ENCODE measurements at places on chromosomes 5 and 9.

DNA sequence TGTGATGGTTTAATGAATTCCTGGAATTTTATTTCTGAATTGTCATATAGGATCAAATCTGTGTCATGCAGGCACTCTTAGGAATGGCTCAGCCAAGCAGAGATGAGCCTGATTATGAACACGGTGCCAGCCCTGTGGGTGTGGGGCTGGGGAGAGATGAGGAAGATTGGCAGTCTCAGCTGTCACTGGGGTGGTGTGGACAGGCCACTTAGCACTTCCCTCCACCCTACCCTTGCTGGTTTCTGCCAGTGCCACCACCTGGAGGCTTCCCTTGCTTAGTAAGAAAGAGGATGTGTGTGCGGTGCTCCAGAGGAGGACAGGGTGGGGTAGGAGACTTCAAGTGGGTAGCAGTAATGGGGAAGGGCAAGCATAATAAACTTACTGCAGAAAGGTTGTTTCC, 226.6 kb downstream of the CD180 start:
- no peak for DNase-seq

GRCh38 chr5:58929726-58930125, 346.9 kb downstream of the RAB3C start:
- DNase-seq: no peak

- no peak for DNase-seq
These were observed 458.3 kb downstream of the SPOCK1 start for GRCh38 chr5:137040641-137041340.

- DNase-seq: no peak
These were observed 242.2 kb downstream of the FER start for GRCh38 chr5:108989761-108990392.

- no peak for DNase-seq
These were observed 271.0 kb upstream of the SLC30A5 start for GRCh38 chr5:68822796-68823195.

DNA sequence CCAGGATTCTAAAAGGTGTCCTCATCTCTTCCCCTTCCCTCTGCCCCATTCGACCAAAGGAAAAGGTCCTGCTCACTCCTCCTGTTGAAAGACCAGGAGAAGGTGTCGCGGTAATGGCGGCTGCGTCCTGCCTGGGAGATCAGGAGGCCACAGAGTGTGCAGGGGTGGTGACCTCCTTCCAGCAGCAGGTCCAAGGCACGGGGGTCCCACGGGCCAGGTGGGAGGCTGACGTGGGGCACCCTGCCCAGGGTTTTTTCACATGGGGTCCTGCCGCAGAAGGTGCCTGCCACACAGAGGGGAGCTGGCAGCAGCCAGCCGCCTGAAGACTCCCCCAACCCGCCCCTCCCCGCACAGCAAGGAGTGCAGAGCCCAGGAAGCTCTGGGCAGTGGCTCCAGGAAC, 22.2 kb upstream of the ADAMTS2 start:
- DNase-seq: no peak

DNA sequence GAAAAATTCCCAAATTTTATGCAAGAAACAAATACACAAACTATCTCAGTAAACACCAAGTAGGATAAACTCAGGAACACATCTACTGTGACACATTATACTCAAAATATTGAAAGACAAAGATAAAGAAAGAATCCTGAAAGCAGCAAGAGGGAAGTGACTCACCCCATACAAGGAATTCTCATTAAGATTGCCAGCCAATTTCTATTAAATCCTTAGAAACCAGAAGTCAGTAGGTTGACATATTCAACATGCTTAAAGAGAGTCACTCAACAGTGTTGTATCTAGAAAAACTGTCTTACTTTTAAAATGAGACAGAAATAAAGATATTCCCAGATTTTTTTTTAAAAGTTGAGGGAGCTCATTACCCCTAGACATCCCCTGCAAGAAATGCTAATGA, 15.5 kb downstream of the SPATA31E1 start:
- no peak for DNase-seq

DNA sequence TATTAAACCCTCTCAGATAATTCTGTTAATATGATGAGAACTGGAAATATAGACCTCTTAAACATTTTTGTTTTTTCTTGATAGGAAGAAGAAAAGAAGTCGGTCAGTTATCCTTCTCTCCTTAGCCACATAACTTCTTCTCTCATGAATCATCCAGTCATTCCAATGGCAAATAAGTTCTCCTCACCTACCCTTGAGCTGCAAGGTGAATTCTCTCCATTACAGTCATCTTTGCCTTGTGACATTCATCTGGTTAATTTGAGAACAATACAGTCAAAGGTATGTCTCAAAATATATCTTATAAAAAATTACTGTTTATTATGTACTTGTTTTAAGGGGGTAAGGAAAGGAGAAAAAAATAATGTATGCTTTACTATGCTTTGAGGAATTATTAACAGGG, 165.3 kb downstream of the MAN2A1 start:
- no peak for DNase-seq

DNA sequence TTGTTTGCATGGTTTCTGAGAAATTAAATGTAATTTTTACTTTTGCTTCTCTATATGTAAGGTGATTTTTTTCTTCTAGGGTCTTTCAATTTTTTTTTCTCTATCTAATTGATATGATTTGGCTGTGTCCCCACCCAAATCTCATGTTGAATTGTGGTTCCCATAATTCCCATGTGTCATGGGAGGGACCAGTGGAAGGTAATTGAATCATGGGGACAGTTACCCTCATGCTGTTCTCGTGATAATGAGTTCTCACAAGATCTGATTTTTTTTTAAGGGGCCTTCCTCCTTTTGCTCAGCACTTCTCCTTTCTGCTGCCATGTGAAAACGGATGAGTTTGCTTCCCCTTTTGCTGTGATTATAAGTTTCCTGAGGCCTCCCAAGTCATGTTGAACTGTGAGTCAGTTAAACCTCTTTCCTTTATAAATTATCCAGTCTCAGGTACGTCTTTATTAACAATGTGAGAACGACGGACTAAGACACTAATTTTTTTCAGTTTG, 150.8 kb downstream of the MTRR start:
- no peak for DNase-seq

DNA sequence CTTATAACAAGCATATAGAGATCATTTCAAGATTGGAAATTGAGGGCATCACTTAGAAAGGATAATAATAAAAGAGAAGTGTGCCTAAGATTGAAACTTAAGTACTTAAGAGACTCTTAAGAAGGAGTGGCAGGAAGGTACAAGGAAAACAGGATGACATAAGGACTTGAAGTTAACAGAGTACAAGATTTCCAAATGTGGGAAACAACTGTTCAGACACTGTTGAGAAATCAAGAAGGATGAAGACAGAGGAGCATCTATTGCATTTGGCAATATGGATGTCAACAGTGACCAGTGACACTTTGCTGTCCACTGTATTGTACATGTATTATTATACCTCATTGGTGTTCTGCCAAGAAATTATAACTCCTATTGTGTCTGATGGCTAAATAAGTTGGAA, 157.8 kb upstream of the PTGER4 start:
- no peak for DNase-seq

- no peak for DNase-seq
These were observed 52.3 kb upstream of the MTAP start for GRCh38 chr9:21750021-21750735.
